ENCODE measurements at places on chromosomes 5 and 9.

DNA sequence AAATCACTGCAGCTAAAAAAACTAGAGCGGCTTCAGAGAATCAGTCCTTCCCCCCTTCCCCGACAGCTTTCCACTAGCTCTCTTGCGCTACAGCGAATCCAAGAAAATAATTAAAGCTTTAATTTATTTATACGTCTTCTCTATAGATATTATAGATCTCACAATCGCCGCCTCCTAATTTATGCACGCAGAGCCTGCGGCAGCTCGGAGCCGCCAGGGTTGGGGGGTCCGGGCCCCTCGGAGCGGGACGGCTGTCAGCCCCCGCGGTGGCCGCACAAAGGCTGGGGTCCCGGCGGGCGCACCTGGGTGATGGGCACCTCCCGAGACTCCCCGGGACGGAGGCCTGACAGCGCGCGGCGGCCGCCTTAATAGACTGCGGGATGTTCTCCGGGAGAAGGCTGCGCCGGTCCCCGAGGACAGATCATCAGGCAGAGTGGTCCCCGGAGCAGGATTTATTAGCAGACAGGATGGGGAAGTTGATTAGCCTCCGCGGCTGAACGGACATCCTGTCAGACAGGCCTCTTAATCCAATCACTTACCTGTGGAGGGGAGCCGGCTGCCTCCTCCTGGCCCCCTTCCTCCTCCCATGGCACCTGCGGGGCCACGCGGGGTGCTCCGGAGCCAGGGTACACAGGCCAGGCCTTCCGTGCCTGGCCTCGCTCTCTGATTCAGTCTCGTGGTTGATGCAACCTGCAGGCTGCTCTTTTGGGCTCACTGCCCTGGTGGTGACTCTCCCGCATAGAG lies 166.8 kb downstream of the MELK start:
- no peak for DNase-seq

GRCh38 chr5:175517824-175518450 lies 39.6 kb downstream of the SFXN1 start:
- DNase-seq = peak; percentile 79

GRCh38 chr5:177447066-177447610 lies 524 bp downstream of the PRR7 start:
- DNase-seq = no peak

DNA sequence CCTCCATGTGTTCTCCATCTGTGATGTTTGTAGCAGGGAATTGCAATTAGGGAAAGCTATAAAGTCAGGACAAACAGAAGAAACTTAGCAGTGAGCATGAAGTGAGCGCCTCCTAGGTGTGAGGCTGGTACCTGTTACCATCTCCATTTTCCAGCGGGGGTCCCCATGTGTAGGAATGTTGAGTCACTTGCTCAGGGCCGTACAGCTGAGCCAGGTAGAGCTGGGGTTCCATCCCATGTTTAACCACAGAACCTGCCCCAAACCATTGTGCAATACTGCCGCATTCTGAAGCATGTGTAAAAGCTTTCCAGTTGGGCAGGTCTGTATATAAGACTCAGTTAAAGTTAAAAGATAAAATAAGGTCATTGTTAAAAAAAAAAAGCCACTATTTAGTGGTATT lies 62.7 kb downstream of the NDFIP1 start:
- DNase-seq = no peak

GRCh38 chr5:93088592-93089389 lies 492.2 kb downstream of the NR2F1-AS1 start:
- DNase-seq = no peak

DNA sequence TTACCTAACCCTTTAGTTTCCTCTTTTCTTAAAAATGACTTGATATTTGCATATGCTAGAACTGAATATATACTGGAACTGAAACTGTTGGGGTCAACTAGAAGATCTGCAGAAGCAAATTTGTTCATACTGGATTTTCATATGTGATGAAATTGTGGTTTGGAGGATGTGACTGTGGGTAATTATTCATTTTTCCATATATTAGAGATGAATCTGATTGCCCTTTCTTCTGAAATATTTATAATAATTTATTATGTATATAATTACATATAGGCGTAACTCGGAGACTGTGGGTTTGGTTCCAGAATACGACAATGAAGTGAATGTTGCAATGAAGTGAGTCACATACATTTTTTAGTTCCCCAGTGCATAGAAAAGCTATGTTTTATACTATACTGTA lies 149.1 kb downstream of the ATP10B start:
- DNase-seq = no peak

GRCh38 chr5:77935506-77936364 lies 159.6 kb upstream of the TBCA start:
- DNase-seq = no peak

DNA sequence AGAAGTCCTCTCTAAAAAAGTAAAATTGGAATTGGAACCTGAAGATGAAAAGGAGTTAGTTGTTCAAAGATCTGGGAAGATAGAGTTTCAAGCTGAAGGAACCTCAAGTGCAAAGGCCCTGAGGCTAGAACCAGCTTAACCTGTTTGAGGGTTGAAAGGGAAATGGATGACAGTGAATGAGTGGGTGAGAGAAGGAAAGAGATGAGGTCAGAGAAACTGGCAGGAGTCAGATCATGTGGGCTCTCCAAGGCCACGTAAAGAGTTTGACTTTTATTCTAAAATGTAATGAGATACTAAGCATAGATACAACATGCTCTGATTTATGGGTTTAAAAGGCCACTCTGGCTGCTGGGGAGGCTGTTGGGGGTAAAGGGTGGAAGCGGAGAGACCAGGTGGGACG lies 2.5 kb upstream of the RAD23B start:
- DNase-seq = no peak

GRCh38 chr9:114046875-114047274 lies 31.2 kb downstream of the AMBP start:
- DNase-seq = no peak

DNA sequence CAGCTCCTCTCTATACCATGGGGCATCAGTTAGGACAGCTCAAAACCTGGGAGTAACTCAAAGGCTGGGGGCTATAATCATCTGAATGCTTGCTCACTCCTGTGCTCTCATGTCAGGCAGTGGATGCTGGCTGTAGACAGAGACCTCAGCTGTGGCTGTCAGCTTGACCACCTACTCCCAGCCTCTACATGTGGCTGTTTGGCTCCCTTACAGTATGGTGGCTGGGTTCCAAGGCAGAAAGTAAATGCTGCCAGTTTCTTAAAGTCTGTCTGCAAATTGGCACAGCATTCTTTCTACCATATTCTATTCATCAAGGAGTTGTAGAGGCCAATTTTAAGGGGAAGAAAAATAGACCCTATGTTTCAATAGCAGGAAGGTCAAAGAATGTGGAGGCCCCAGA lies 66.9 kb downstream of the TMC1 start:
- DNase-seq = no peak

- DNase-seq = no peak
Observed at GRCh38 chr5:150780187-150780692, 1.7 kb downstream of the SMIM3 start.

DNA sequence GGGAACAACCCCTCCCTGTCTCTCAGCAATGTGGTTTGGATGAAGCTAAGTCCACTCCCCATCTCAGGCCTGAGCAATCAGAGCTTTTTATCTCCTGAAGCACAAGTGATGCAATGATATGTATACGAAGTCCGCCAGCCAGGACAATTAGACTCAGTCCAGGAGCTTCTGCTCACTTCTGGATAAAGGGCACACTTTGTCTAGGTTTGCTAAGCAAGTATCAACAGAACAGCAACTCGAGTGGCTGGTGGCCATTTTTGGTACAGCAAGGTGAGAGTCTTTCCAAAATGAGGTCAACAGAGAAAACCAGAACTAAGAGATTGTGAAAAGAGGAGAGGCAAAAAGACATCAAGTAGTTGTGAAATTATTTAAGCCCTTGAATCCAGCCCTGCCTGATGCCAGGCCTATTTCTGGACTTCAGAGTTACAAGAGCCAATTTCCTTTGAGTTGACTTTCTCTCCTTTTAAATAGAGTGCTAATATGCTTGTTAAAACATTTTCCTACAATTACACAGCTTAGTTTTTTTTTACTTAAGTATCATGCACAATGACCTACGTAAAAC lies 8.2 kb downstream of the NDUFA8 start:
- no peak for DNase-seq

DNA sequence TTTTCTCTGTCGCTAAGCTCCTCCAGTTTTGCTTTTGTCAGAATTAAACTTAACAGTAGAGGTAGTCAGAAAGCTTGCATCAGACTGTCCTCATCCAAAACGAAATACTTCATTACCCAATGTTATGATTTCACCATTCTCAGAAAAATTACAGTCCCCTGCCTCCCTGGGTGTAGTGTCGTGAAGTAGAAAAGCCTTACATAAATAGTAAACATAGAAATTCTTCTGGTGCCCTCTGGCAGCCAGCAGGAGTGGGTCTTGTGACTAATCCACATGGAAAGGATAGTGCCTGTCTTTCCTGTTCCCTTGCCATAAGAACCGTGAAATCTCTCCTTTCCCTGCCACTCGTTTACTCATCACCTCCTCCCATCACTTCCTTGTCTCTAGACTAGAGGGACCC lies 230.6 kb downstream of the GNA14 start:
- DNase-seq = no peak

DNA sequence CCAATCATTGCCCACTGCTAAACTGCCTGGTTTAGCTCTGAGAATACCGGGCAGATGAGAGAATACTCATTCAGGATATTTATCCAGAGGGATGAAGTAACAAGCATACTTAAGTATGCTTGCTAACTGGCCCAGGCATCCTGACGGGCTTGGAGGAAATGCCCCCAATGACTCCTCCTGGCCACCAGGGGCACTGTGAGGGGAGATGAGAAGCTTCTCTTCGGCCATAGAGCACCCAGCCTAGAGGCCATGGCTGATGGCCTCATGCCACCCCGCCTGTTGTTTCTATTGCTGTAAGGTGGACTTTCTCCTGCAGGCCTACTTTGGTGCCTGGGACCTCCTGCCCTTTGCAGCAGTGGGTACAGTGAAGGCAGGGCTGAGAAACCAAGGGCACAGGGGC lies 134.5 kb upstream of the FSTL4 start:
- DNase-seq = peak; percentile 21

- DNase-seq = no peak
Observed at GRCh38 chr9:116656501-116656971, 30.6 kb upstream of the TRIM32 start.

DNA sequence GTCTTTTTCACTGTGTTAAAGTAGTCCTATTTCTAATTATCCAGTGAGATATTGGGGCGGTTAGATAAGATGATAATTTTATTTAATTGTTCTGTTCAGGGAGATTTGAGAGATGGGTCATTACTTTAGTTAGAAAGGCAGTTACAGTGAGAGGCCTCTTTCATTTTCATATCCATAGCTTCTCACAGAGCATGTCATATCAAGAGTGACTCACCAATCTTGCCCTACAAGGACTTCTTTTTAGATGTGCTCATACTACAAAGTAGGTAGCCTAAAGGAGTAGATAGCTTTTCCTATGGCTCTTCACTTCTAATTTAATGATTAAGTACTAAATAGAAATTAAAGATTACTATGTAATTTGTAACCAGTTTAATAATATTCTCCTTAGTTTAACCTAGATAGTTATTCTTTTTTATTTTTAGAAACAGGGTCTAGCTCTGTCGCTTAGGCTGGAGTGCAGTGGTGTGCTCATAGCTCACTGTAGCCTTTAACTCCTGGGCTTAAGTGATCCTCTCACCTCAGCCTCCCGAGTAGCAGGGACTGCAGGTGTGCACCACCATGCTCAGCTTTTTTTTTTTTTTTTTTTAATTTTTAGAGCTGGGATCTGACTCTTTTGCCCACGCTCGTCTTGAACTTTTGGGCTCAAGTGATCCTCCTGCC lies 71.0 kb downstream of the FER start:
- DNase-seq = no peak

GRCh38 chr5:10913841-10914240 lies 152.8 kb upstream of the DAP start:
- no peak for DNase-seq

GRCh38 chr5:81717860-81718259 lies 33.0 kb downstream of the SSBP2 start:
- no peak for DNase-seq

GRCh38 chr5:111670826-111671492 lies 86.0 kb downstream of the NREP start:
- DNase-seq = no peak

- DNase-seq = peak; percentile 61
Observed at GRCh38 chr9:136686794-136687711, at the start of gene AGPAT2. Gene AGPAT2 (minus strand): TSS chr9:136687457. CDS start chr9:136687357, 100 bp downstream.

DNA sequence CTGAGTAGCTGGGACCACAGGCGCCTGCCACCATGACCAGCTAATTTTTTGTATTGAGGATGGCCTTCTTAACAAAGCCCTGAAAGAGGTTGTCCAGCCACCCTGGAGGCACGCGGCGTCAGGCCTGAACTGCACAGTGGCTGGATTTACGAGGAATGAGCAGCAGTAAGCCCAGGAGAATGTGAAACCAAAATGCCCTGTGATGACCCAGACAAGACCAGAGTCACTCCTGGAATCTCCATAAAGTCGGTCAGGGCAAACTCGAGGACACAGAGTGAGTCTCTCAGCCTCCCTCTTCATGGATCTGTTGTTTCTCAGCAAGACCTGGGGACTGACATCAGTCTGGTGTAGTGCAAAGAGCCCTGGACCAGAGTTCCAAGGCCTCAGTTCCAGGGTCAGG lies 53.2 kb upstream of the C5orf58 start:
- no peak for DNase-seq

DNA sequence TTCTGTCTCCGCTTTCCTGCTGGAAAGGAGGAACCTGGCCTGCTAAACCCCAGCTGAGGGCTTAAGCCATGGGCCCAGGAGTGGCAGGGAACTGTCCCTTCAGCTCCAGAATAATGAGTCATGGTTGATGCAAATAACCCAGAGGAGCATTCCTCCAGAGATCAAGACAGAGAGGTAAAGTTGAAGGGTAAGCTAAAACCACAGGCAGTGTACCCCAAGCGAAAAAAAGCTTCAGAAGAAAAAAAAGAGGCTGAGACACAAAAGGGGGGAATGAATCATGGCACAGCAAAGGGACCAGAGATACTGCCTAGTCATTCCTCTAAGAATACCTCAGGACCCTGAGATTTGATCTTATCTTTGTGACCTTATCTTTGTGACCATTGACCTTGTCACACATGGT lies 199.5 kb upstream of the TAS2R1 start:
- DNase-seq = no peak

DNA sequence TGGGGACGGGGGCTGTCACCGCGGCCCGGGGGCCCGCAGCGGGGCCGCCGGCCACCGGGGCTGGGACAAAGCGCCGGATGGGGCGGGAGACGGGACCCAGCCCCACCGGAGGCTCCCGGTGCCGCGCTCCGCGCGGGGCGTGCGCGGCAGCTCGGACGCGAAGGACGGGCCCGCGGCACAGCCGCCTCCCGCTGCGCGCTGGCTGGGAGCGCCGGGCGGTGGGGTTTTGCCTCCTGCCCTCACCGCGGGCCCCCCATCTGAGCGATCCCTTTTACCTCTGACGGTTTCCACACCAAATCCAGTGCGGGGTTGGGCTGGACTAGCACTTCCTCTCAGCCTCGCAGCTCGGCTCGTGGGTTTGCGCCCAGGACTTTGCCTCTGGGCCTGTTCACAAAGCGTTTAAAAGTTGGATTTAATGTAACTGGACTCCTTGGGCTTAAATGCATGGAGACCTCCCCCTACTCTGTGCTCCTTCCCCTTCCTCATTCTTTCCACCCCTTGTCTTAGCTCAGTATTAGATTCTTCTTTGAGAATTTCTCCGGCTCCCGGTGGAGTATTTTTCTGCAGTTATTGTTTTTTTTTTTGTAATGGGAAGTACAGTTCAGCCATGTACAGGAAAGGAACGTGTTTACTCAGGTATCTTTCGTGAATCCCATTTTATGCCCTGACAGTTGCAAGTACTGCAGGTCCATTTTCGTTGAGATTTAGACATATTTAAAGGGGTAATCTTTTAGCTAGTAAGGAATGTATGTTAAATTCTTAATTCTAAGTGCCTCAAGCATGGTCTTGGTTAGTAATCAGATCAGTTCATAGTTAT lies 691 bp downstream of the FCHO2 start:
- peak; percentile 8 for DNase-seq

Measured in stimulated activated CD8-positive, alpha-beta memory T cell treated with anti-CD3 and anti-CD28 coated beads, Interleukin-2, amount 100 ng/mL, for 48 hours (primary cell).